Endothelial cell of umbilical vein (primary cell): ENCODE measurements at places on chromosomes 2 and 18. TPM values are rescaled to one million over a fixed set of nuclear protein-coding genes. Genes with fewer than 3 reads are reported as not detected.
A peak's percentile ranks its signal among the peaks of the same experiment; 100 is the strongest.

- DNase-seq: no peak
- H3K27ac ChIP-seq: no peak overlapping the region
- H3K4me3 ChIP-seq: no peak overlapping the region
These were observed 39.1 kb downstream of the FAM98A start for GRCh38 chr2:33560017-33560416.

DNA sequence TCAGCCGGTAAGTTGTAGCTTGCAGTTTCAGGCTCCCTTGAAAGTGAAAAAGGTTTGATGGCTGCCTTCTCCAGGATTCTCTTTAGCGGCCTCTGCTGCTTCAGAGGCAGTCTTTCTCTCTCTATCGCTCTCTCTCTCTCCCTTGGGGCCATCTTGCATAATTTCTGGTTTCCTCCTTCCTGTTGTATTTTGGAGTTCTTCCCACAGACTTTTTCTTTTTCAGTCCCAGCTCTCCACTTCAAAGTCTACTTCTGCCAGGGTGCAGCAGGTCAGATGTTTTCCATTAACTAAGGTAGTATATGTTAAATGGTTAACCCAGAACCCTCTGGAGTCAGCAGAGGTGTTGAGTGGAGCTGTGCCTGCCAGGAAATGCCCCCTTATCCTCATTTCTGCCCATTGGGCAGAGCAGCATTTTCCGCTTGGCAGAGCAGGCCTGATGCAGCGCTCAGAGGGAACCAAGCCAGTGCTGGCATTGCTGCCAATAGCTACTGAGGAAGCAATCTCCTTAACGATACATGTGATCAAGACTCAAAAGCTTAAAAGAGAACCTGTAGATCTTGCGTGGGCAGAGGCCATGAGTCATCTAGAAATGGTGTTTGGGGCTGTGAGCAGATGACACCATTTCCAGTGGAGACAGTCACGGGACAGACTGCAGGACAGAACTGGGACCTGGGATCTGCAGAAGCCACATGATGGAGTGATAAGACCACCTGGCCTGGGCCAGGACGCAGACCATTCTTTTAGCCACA is 20.8 kb downstream of the DBI start:
- H3K27me3 ChIP-seq: peaks cover 2% of the 10 kb centered on the region
- no peak overlapping the region for H3K4me3 ChIP-seq
- no peaks in the 10 kb centered on the region for H3K4me1 ChIP-seq
- peak; percentile 20 for DNase-seq
- no peaks in the 10 kb centered on the region for H3K36me3 ChIP-seq

GRP gene
- not detected in 2 replicates for total RNA-seq

DNA sequence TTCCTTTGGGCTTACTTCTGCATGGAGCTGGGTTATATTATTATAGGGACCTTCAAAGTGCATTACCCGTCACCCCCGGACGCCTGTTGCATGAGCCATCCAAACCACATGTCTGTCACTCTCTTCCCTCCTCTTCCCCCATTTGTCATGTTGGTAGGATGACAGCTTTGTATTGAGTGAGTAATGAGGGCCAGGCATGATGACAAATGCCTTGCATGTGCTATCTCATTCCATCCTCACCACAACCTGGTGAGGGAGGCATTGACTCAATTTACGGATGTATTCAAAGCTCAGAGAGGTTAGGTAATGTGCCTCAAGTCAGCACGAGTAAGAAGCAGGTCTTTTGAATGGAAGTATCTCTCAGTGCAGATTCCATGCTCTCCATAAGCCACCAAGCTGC is 510.5 kb upstream of the TNP1 start:
- no peaks in the 10 kb centered on the region for H3K4me1 ChIP-seq
- no peak overlapping the region for H3K4me3 ChIP-seq
- no peaks in the 10 kb centered on the region for H3K27me3 ChIP-seq
- H3K27ac ChIP-seq: no peak overlapping the region

DNA sequence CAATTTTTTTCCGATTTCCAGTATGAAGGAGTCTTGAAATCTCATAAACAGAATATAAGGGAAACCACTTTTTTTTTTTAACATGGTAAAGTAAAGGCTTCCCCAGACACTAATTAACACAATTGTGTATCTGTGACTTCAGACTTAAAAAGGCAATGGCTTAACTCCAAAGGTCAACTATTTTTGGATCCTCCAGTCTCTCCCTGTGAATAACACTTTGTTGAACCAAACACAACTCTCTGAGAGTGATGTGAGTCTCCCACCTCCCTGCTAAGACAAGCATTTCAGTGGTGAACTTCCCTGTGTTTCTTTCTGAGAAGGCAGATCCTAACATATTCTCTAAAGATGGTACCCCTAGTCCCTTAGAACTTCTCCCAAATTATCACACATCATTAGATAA is 219.6 kb upstream of the RBBP8 start:
- no peak overlapping the region for H3K4me3 ChIP-seq
- peaks cover 6% of the 10 kb centered on the region for H3K4me1 ChIP-seq
- no peak for DNase-seq
- H3K27me3 ChIP-seq: peaks cover 7% of the 10 kb centered on the region
- no peaks in the 10 kb centered on the region for H3K36me3 ChIP-seq

BOLA3 gene
- total RNA-seq: 42.4 and 42.6 TPM in 2 replicates

DNA sequence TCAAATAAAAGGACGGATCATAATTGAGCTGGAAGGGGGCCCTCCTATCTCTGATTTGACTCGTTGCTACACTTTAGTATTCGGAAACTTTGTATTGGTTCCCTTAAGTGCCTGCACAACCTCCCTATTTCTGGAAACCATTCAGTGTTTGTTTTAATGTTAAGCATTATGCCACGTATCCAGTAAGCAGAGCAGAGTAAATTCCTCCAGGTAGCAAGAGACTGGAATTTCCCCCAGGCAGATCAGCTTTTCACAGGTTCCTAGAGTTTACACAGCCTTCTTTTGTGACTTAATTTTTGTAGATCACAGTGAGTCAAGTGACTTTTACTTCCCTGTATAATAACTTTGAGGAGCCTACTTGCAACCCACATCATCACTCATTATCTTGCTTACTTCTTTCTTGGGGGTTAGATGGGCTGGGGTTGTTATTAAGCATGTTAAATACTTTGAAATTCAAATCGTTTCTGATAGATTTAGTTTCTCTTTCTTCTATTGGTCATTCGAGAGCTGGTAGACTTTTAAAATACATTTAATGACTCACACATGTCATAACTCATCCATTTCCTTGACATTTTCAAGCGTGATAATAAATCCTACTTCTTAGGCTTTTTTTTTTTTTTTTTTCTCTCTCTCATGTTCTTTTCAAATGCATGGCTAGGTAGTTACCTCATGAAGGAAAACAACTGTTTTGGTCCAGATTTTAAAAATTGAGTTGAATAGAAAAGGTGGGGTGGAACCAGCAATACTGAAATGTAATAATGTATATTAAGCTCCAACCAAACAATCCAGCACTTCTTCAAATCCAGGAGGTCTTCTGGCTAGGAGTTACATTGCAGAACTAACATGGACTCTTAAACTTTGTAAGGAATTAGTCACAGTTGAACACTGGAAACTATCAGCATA is 219.3 kb downstream of the NEDD4L start:
- peaks cover 22% of the 10 kb centered on the region for H3K4me1 ChIP-seq
- H3K27me3 ChIP-seq: no peaks in the 10 kb centered on the region
- no peaks in the 10 kb centered on the region for H3K36me3 ChIP-seq
- peak overlapping the region; percentile 50 for H3K4me3 ChIP-seq
- peak overlapping the region; percentile 88 for H3K27ac ChIP-seq
- DNase-seq: peak; percentile 86

ZC3H6 gene
- 2.5 and 3.0 TPM in 2 replicates for total RNA-seq

NPPC gene
- not detected in 2 replicates for total RNA-seq
